A549 treated with ZK216348 at 1 μM for 4 hours (cell line): ENCODE measurements at places on chromosomes 5 and 9. TPM values are rescaled to one million over a fixed set of nuclear protein-coding genes. Genes with fewer than 3 reads are reported as not detected.

SLC25A48 gene
- 0.22 TPM in 1 of 5 replicates, not detected in the others for total RNA-seq

QRFP gene
- not detected in 5 replicates for total RNA-seq

PTGER4 gene
- total RNA-seq: 2.5 to 3.3 TPM (median 2.9 TPM) in 5 replicates

GPR150 gene
- total RNA-seq: 0.11 to 0.15 TPM (median 0.12 TPM) in 3 of 5 replicates, not detected in the others
